A549 treated with ZK216348 at 1 μM for 4 hours (cell line): ENCODE measurements at places on chromosomes 16 and 17. TPM values are rescaled to one million over a fixed set of nuclear protein-coding genes. Genes with fewer than 3 reads are reported as not detected.

Gene CNP
- total RNA-seq: 53.6 to 76.8 TPM (median 69.5 TPM) in 5 replicates

Gene PDK2
- 13.8 to 22.5 TPM (median 18.4 TPM) in 5 replicates for total RNA-seq

Gene CTRB1
- total RNA-seq: not detected in 5 replicates

Gene MRC2
- 25.8 to 66.0 TPM (median 53.9 TPM) in 5 replicates for total RNA-seq

Gene SLC25A19
- 13.9 to 20.3 TPM (median 18.8 TPM) in 5 replicates for total RNA-seq
